ENCODE measurements at places on chromosomes 7 and 10. TPM values are rescaled to one million over a fixed set of nuclear protein-coding genes. Genes with fewer than 3 reads are reported as not detected.

Gene RADIL
- 2.8 TPM for total RNA-seq

DNA sequence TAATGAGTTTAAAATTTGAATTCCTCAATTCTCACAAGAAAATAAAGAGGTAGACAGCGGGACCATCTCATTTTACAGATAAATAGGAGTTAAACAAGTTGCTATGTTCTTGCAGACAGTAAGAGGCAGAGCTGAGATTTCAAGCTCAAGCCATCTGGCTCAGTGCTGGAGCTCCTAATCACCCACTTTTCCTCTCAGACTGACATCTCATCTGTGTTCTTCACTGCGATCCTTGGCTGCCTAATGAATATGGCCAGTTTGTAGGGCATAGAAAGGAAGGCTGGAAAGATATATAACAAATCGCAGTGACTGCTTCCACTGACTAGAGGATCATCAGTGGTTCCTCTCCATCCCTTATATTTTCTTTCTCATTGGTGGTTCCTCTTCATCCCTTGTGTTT is 151.2 kb downstream of the MPP7 start:
- H3K27ac ChIP-seq: no peak overlapping the region
- H3K27me3 ChIP-seq: no peaks in the 10 kb centered on the region
- no peak overlapping the region for H3K4me3 ChIP-seq
- no peak for DNase-seq
- no peaks in the 10 kb centered on the region for H3K36me3 ChIP-seq
- H3K4me1 ChIP-seq: no peaks in the 10 kb centered on the region

Gene TRPV5
- total RNA-seq: not detected

DNA sequence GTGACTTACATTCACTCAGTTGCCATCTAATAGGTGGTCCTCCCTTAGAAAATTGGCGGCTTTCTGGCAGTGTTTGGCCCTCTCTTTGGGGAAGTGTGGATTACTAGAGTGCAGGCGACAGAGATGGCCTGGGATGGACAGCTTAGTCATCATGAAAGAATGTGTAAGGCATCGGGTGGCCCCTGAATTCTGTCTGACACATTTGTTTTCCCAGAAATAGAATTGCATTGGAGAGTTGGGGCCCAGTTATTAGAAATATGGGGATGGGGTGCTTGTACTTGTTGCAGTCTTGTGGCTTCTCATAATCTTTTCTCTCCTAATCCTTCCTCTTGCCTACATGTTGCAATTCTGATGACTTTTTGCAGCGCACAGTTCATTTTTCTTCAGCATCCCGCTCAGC is 13.8 kb downstream of the TCF7L2 start:
- H3K4me1 ChIP-seq: peaks cover 16% of the 10 kb centered on the region
- no peak overlapping the region for H3K27ac ChIP-seq
- no peak overlapping the region for H3K4me3 ChIP-seq

GRCh38 chr10:133024704-133025557 is 62.8 kb upstream of the ADGRA1 start:
- no peaks in the 10 kb centered on the region for H3K36me3 ChIP-seq
- peaks cover 20% of the 10 kb centered on the region for H3K27me3 ChIP-seq
- no peak overlapping the region for H3K27ac ChIP-seq
- H3K4me3 ChIP-seq: no peak overlapping the region
- H3K4me1 ChIP-seq: no peaks in the 10 kb centered on the region

Gene PON1
- not detected for total RNA-seq

Gene RGR
- not detected for total RNA-seq

Gene TMEM236
- 1.9 TPM for total RNA-seq

DNA sequence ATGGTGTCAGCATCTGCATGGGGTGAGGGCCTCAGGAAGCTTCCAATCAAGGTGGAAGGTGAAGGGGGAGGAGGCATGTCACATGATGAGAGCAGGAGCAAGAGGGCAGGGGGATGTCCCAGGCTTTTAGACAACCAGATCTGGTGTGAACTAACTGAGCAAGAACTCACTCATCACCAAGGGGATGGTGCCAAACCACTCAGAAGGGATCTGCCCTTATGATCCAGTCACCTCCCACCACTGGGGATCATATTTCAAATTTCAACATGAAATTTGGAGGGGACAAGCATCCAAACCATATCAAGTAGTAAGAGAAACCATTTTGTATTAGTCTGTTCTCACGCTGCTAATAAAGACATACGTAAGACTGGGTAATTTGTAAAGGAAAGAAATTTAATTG is 33.6 kb downstream of the THNSL1 start:
- H3K27me3 ChIP-seq: no peaks in the 10 kb centered on the region
- H3K4me1 ChIP-seq: no peaks in the 10 kb centered on the region
- H3K4me3 ChIP-seq: no peak overlapping the region
- no peaks in the 10 kb centered on the region for H3K36me3 ChIP-seq

- no peak overlapping the region for H3K4me3 ChIP-seq
- H3K4me1 ChIP-seq: peaks cover 38% of the 10 kb centered on the region
- peak overlapping the region; percentile 26 for H3K27ac ChIP-seq
- no peaks in the 10 kb centered on the region for H3K27me3 ChIP-seq
- DNase-seq: no peak
These were observed 107.4 kb downstream of the UBE2H start for GRCh38 chr7:129845178-129845971.

- peak overlapping the region; percentile 77 for H3K27ac ChIP-seq
- H3K27me3 ChIP-seq: no peaks in the 10 kb centered on the region
- H3K36me3 ChIP-seq: peaks cover 68% of the 10 kb centered on the region
- DNase-seq: no peak
- H3K4me3 ChIP-seq: no peak overlapping the region
These were observed 22.9 kb downstream of the GSAP start for GRCh38 chr7:77393261-77393660.

- DNase-seq: peak; percentile 54
- no peak overlapping the region for H3K27ac ChIP-seq
- no peaks in the 10 kb centered on the region for H3K27me3 ChIP-seq
- no peak overlapping the region for H3K4me3 ChIP-seq
These were observed 13.4 kb upstream of the CRYGN start for GRCh38 chr7:151453326-151453791.

GRCh38 chr10:62249957-62250356 is 18.7 kb downstream of the RTKN2 start:
- no peaks in the 10 kb centered on the region for H3K27me3 ChIP-seq
- no peaks in the 10 kb centered on the region for H3K36me3 ChIP-seq
- no peak overlapping the region for H3K27ac ChIP-seq
- no peak overlapping the region for H3K4me3 ChIP-seq
- DNase-seq: no peak
- H3K4me1 ChIP-seq: peaks cover 6% of the 10 kb centered on the region

Gene PAX2
- not detected for total RNA-seq

DNA sequence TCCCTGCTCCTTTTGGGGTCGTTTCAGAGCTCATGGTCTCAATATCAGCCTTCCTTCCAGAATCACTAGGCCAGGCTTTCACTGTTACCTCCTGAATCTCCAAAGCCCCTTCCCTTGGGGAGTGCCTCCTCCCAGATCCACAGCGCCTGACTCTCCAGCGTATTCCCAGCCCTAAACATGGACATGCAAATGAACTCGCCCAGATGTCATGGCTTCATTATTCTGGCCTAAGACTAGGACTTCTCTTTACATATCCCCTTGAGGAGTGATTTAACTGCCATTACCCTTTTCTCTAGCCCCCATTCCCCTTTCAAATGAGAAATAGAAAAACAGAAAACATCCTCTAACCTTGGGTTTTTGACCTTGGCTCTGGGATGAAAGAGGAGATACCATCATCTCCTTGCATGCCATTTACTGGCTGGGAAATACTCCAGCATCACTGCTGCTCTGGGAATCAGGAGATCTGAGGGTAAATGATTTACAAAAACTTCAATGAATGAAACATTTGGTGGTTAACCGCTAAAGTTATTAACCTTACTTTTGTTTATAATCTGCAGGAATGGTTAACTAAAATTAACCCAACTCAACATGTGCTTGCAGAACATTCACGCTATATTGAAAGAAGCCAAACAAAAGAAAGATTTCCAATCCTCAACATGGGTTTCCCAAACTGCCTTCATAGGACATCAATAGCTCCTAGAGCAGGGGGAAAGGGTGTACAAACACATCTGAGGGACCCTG is 37.0 kb downstream of the FAM171A1 start:
- no peak overlapping the region for H3K4me3 ChIP-seq
- H3K27me3 ChIP-seq: peaks cover 5% of the 10 kb centered on the region
- H3K4me1 ChIP-seq: no peaks in the 10 kb centered on the region
- no peak overlapping the region for H3K27ac ChIP-seq
- DNase-seq: no peak
- H3K36me3 ChIP-seq: no peaks in the 10 kb centered on the region

- H3K27me3 ChIP-seq: no peaks in the 10 kb centered on the region
- H3K36me3 ChIP-seq: no peaks in the 10 kb centered on the region
- H3K4me3 ChIP-seq: no peak overlapping the region
- no peak for DNase-seq
- no peaks in the 10 kb centered on the region for H3K4me1 ChIP-seq
These were observed 31.1 kb upstream of the YAE1 start for GRCh38 chr7:39535064-39535463.

- H3K36me3 ChIP-seq: no peaks in the 10 kb centered on the region
- no peak for DNase-seq
- H3K27ac ChIP-seq: no peak overlapping the region
- no peak overlapping the region for H3K4me3 ChIP-seq
- H3K27me3 ChIP-seq: no peaks in the 10 kb centered on the region
These were observed 736.0 kb upstream of the AUTS2 start for GRCh38 chr7:68862261-68862660.

DNA sequence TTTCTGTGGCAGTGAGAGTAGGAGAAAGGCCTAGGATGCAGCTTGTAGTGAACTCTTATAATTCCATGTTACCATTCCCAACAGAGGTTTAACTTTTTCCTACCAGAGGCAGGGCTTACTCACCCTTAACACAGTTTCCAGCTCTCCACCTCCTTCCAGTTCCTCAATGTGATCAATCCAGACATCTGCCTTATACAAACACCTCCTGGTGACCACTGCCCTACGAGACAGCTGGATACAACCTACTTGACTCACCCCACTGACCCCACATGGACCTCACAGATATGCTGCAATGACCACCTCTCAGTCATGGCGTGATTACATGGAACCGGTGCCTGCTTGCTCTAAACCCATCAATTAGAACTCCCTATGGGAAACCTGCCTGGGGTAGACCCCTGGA is 326.5 kb downstream of the TNS3 start:
- H3K4me1 ChIP-seq: peaks cover 23% of the 10 kb centered on the region
- H3K27me3 ChIP-seq: peaks cover 11% of the 10 kb centered on the region
- no peak overlapping the region for H3K27ac ChIP-seq
- no peak for DNase-seq
- H3K36me3 ChIP-seq: no peaks in the 10 kb centered on the region

GRCh38 chr7:87154166-87154565 is 1.9 kb downstream of the DMTF1 start:
- H3K36me3 ChIP-seq: no peaks in the 10 kb centered on the region
- peak overlapping the region; percentile 99 for H3K27ac ChIP-seq

- no peak overlapping the region for H3K4me3 ChIP-seq
- H3K36me3 ChIP-seq: no peaks in the 10 kb centered on the region
- no peak for DNase-seq
- no peaks in the 10 kb centered on the region for H3K27me3 ChIP-seq
- H3K4me1 ChIP-seq: no peaks in the 10 kb centered on the region
These were observed 266.1 kb upstream of the KLF6 start for GRCh38 chr10:4051011-4051640.

- no peaks in the 10 kb centered on the region for H3K4me1 ChIP-seq
- no peak overlapping the region for H3K4me3 ChIP-seq
- no peaks in the 10 kb centered on the region for H3K36me3 ChIP-seq
- H3K27me3 ChIP-seq: no peaks in the 10 kb centered on the region
These were observed 5.1 kb downstream of the BICC1 start for GRCh38 chr10:58517491-58518355.

- no peak for DNase-seq
- no peak overlapping the region for H3K27ac ChIP-seq
- no peak overlapping the region for H3K4me3 ChIP-seq
- no peaks in the 10 kb centered on the region for H3K27me3 ChIP-seq
These were observed 31.1 kb upstream of the CHCHD3 start for GRCh38 chr7:133112976-133113375.

Gene AASS
- 25.3 TPM for total RNA-seq

Gene FAM25C
- total RNA-seq: not detected

DNA sequence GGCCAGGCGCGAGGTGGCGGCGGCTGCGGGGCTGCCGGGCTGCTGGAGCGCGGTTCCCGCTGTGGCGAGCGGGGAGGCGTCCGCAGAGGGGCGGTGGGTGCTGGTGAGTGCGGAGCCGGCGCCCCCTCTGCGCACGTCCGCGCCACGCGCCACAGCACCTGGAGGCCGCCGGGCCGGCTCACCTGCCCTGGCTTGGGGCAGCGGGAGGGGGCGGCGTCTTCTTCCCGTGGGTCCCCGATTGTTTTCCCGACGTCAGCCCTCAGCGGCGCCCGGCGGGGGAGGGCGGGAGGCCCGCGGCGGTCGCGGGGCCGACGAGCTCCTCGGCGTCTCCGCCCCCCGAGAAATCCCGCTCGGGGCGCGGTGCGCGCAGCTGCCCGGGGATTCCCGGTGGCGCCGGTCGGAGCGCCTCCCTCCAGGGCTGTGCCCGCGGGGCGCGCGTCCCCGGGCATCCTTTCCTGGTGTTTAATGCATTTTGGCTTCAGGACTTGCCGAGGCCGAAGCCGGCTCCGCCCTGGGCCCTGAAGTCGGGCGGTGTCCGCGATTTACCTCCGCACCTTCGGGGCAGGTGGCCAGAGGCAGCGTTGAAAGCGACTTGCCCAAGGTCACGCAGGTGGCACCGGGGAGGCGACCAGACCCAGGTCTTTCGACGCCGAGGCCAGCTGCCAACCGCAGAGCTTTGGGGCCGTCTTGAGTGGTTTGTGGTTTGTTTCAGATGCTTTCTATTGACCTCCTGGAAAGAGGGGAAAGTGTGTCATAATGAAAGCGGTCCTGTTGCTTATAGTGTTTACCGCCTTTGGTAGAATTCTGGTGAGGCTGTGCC is 561 bp downstream of the PLEKHA1 start:
- peak overlapping the region; percentile 60 for H3K4me3 ChIP-seq
- peaks cover 11% of the 10 kb centered on the region for H3K4me1 ChIP-seq
- H3K27me3 ChIP-seq: no peaks in the 10 kb centered on the region
- peak; percentile 92 for DNase-seq
- H3K27ac ChIP-seq: peak overlapping the region; percentile 94

- no peaks in the 10 kb centered on the region for H3K36me3 ChIP-seq
- DNase-seq: no peak
- no peaks in the 10 kb centered on the region for H3K27me3 ChIP-seq
- no peaks in the 10 kb centered on the region for H3K4me1 ChIP-seq
These were observed 184.7 kb downstream of the VTI1A start for GRCh38 chr10:112631501-112632400.

DNA sequence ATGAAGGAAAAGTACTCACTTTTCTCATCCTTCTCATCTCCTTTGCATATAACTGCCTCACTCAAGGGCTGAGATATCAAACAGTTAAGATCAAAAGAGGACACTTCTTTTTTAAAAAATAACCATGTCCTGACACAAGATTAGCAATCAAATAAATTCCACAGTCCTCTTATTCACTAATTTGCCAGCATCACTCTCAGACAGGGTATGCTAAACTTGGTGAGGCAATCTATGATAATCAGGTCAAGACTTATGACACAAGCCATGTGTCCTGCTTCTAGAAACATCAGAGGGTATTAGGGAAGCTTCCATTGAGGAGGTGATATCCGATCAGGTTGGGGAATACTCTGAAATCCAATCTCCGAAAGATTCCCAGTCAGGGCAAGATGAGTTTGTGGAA is 10.4 kb downstream of the PANK1 start:
- no peak overlapping the region for H3K4me3 ChIP-seq
- no peak for DNase-seq
- H3K36me3 ChIP-seq: no peaks in the 10 kb centered on the region

GRCh38 chr10:79472951-79473350 is 27.5 kb upstream of the ZCCHC24 start:
- H3K4me1 ChIP-seq: peaks cover 3% of the 10 kb centered on the region
- no peak for DNase-seq
- no peaks in the 10 kb centered on the region for H3K27me3 ChIP-seq
- no peak overlapping the region for H3K4me3 ChIP-seq
- no peaks in the 10 kb centered on the region for H3K36me3 ChIP-seq
- H3K27ac ChIP-seq: no peak overlapping the region

Data from spleen (tissue), 13 donors.